ENCODE measurements at places on chromosomes 6 and 20.

- DNase-seq = no peak
These were observed 70.9 kb downstream of the QKI start for GRCh38 chr6:163485388-163485851.

DNA sequence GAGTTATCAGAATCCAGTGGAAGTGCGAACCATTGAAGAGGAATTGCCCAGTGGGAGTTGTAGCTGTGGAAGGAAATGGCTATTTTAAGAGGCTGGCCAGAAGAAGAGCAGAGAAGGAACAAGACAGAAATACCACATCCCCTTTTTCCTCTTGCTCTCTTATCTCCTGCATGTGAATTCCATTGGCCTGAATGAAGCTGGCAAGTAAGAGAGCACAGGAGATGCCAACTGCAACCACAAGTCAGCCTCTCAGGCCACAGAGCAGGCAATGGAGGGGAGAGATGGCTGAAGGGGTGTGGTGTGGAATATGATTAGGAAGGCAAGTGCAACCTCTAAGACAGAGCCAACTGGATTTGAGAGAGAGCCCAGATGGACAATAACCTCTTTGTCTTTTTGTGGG lies 362.7 kb upstream of the IMPG1 start:
- DNase-seq = no peak

- no peak for DNase-seq
These were observed 3.7 kb downstream of the LRP11 start for GRCh38 chr6:149860513-149860833.

GRCh38 chr6:22146931-22147701 lies 149.7 kb downstream of the PRL start:
- DNase-seq = peak; percentile 32

DNA sequence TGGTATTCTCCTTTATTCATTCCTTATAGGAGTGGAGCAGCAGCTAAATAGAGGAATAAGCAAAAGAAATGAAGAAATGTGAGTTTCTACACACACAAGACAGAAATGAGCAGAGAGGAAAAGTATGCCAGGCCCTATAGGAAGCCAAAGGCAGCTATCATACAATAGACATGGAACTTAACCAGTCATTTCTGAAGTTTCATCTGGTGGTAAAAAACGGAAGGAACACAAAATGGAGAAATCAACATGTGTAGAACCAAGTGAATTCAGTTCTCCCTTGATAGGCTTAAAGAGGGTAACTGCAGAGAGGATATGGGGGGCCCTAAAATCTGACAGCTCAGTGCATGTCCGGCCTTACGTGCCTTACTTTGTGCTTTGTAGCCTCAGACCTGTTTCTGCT lies 44.6 kb downstream of the TSBP1 start:
- DNase-seq = no peak

GRCh38 chr20:35151736-35152135 lies 4.6 kb upstream of the EDEM2 start:
- no peak for DNase-seq

- DNase-seq = no peak
These were observed 141.1 kb upstream of the SGK1 start for GRCh38 chr6:134458857-134459657.

DNA sequence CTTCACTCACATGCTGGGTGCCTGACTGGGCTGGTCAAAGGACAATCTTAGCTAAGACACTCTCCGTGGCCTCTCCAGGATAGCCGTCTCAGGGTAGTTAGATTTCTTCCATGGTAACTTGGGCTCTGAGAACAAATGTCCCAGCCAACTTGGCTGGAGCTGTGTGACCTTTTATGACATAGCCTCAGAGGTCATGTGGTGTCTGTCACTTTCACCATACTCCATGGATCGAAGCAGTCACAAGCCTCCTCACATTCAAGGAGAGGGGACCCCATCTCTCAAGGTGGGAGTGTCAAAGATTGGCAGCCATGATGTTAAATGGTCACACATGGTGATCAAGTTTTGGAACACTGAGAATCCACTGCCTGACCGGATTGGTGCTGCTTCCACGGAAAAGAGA lies 190.9 kb upstream of the SUPT3H start:
- no peak for DNase-seq

- no peak for DNase-seq
These were observed 14.1 kb downstream of the CDYL start for GRCh38 chr6:4790158-4790899.

GRCh38 chr6:97292671-97293070 lies 9.7 kb upstream of the MMS22L start:
- no peak for DNase-seq

DNA sequence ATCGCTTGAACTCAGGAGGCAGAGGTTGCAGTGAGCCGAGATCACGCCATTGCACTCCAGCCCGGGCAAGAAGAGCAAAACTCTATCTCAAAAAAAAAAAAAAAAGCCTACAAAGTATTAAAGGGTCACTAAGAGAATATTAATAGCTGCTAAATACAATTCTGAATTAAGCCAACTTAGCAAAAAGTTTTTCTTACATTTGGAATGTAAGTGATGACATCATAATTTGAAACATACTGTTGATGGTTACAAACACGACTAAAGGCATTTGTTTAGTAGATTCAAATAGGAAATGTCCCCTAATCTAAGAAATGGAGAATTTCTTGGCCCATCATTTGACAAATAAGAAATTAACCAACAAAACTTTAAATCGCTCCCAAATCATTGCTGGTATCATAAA lies 282.8 kb downstream of the RNGTT start:
- DNase-seq = no peak

- no peak for DNase-seq
These were observed 29.4 kb downstream of the PLCB1 start for GRCh38 chr20:8161264-8162071.

GRCh38 chr20:36298061-36298460 lies 8.1 kb upstream of the DLGAP4 start:
- no peak for DNase-seq

DNA sequence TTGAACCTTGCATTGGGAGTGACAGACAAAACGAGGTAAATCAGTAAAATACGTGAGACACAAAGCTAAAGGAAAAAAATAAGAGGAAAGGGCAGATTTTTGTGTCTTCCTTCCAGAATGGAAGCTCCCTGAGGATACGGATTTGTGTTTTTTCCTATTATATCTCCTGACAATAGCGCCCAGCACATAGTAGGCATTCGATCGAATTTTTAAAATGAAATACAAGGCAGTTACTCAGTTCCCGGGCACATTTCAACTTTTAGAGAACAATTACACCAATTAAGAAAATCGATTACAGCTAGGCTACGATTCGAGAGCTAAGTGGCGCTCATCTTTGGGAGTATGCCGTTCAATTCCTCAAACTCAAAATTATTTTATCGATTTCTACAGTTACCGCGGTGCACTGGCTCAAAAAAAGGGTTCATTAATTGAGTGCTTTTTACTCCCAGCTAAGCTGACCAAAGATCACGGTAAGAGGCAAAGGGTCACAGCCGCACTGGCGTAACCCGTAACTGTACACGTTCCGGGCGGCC lies 443 bp downstream of the RMND1 start:
- DNase-seq = no peak

GRCh38 chr20:45588800-45589199 lies 9.7 kb upstream of the WFDC8 start:
- DNase-seq = no peak

DNA sequence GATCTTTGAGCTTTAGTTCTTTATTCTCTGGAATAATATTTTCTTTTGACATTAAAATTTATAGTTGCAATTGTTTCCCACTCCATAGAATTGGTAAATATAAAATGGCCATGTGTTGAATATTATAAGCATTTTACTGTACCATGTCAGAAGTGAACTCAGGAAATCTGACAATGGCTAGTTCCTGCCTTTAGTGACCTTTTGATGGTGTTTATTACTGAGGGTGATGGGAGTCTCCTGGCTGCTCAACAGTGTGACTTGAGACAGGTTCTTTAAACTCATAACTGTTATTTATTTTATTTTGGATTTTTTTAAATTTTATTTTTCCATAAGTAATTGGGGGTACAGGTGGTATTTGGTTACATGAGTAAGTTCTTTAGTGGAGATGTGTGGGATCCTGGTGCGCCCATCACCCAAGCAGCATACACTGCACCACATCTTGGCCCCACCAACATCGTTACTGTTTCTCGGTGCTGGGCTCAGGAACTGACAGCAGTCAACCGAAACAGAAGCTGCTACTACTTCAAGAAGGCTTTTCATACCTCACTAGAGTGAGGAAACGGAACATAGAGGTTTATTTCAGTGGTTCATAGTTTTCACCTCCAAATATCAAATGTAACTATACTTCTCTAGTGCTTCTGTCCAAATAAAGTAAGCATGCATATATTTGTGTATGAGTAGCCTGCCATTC lies 90.4 kb downstream of the PLEKHG1 start:
- DNase-seq = no peak
